ENCODE measurements at places on chromosomes 11 and 22. TPM values are rescaled to one million over a fixed set of nuclear protein-coding genes. Genes with fewer than 3 reads are reported as not detected.

MAPK8IP2 gene
- 0.18 TPM for total RNA-seq

- DNase-seq, result no peak
Measured at GRCh38 chr22:49297871-49298721, 529.6 kb downstream of the BRD1 start.

DNA sequence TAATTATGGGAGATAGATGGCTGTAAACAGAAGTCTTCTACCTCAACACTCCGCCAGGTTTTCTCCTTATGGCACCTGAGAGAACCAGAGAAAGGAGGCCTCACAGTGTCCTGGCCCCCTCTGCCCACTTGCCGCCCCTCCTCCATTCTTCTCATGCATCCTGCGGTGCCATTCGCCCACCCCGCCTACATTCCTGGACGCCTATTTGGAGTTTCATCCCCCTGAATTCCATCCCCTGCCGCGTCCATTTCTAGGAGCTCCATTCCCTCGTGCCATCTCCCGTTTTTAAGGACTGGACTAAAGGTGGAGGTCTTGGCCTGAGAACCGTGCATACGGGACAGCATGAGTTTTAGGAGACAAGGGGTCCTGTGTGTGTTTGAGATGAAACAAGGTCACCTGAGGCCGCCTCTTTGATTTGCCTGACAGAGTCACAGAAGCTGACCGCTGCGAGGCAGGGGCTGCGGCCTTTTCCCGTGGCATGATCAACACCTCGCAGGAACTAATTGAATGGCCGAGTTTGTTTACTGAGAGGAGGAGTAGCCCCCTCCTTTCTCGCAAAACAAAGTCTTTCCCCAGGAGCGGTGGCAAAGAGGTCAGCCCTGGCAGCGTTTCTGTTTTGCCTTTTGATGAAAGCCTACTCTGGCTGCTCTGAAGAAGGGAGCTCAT, 246.2 kb downstream of the ST3GAL4 start:
- no peak for DNase-seq

- no peak for DNase-seq
Measured at GRCh38 chr22:38724926-38725571, 19.3 kb downstream of the GTPBP1 start.

DNA sequence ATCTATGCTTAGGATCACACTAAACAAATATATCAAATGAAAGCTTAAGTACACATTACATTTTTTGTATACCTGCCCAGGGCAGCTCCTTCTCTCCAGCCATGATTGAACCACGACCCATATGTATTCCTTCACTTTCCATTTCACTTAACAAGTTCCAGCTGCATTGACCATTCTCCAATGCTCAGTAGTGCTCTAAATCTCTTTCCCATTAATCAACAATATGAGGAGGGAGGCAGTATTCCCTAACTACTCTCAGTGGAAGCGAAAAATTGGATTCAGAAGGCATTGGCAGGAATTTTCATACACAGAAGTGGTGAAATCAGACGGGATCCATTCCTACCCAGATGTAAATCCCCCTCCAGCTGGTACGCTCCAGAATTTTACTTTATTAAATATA, 372.0 kb upstream of the LUZP2 start:
- DNase-seq, result no peak

KCNJ4 gene
- not detected for total RNA-seq

DNA sequence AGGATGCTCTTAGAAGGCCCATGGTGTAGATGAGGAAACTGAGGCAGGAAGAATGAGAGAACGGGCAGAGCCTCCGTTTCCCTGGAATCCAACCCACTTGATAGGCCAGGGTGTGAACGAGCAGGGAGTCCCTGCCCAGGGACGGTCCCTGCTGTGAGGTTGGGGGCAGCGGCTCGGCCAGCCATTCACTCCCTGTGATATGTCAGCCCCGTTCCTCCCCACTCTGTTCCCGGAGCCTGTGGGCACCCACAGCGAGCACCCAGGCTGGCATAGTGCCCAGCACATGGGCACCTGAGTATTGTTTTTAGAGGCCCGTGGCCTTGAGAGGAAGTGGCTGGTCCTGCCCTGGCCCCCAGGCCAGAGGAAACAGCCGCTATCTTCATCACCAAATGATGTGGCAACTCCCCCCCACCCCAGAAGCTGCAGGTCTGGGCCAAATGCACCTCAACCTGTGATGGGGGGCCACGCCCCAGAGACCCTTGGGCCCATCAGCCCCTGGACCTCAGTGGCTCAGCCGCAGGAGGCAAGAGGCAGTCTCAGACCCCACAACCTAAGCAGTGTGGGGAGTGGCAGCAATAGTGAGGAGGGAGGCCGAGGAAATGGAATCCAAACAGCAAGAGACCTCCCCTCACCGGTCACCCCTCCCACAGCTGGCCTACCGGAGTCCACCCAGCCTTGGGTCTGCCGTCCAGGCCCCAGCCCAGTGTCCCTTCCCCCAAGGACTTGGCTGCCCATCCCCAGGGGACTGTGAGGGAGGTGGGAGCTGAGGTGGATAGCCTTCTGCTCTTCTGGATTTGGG, 2.1 kb downstream of the ALDH3B1 start:
- DNase-seq, result no peak

DNA sequence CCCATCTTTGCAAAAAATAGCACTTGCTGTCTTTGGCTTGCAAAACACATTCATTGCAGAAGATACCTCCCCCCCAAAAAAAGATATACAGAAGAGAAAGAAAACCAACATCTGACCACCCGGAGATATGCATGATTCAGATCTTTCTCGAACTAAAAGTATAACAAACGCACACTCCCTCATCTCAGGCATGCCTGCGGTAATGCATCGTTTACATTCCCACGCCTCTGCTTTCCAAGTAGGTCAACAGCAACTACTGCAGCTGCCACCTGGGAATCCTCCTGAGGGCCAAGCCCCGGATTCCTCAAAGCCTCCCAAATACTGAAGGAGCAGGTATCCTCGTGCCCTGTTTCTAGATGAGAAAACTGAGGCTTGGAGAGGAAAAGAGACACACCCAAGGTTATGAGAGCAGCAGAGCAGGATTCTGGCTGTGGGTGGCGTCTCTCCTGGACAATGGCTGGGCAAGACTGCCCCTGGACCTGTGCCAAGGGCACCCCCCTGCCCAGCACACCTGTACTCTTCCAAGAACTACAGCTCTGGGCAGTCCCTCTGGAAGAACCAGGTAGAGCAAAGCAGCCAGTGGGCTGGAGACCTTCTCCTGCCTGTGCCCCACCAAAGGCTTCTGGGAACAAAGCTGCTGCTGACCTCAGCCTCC, 38.1 kb downstream of the NUP50 start:
- no peak for DNase-seq

DNA sequence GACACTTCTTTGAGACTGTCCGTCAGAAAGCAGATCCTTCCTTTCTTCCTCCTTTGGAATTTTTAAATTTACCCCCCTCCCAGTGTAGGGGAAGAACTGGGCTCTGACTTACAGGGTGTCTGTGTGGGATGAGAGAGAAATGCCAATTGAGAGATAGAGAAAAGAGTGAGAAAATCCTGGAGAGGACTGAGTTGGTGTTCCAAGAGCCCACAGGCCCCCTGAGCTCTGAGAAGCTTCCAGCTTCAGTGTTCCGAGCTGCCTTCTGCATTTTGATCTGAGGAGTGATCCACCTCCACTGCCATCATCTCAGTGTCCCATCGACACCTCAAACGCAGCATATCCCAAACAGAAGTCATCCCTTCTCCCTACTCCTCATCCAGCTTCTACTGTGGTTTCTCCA, 70.7 kb upstream of the GRK3 start:
- DNase-seq, result no peak

DNA sequence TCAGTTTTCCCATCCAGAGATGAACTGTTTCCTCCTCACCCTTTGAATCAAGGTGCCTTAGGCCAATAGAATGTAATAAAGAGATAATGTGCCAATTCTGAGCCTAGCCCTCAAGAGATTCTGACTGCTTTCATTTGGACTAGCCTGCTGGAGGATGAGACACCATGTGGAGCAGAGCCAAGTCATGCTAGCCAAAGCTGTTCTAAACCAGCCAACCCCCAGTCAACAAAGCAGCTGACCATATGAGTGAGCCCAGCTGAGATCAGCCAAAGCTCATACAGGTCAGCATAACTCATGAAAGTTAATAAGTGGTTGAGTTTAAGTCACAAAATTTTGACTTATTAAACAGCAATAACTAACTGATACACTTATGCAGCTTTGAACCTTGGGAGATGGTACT, 66.7 kb upstream of the DBX1 start:
- DNase-seq, result no peak

KCNA4 gene
- not detected for total RNA-seq

DNA sequence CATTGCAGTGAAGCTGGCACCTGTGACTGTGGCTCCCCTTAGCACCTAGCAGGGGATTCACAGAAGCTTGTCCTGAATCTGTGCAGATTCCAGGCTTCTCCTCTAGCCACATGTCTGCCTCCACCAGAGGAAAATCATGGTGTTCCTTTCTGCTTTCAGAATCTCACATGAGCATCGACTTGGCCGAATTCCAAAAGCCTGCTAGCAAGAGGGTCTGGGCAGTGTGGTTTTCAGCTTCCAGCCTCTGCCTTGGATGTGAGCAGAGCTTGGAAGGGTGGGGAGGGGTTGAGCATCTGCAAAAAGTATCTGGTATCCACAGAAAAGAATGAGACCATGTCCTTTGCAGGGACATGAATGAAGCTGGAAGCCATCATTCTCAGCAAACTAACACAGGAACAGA, 911.1 kb downstream of the TBC1D22A start:
- DNase-seq, result no peak

GRCh38 chr11:68276861-68277260, 5.1 kb upstream of the C11orf24 start:
- DNase-seq, result no peak

CYP2D6 gene
- 3.9 TPM for total RNA-seq

- no peak for DNase-seq
Measured at GRCh38 chr11:20080032-20080685, 80.1 kb downstream of the DBX1 start.

TBRG1 gene
- total RNA-seq, result 62.9 TPM

- DNase-seq, result no peak
Measured at GRCh38 chr11:94150704-94151685, 22.4 kb downstream of the PANX1 start.

DNA sequence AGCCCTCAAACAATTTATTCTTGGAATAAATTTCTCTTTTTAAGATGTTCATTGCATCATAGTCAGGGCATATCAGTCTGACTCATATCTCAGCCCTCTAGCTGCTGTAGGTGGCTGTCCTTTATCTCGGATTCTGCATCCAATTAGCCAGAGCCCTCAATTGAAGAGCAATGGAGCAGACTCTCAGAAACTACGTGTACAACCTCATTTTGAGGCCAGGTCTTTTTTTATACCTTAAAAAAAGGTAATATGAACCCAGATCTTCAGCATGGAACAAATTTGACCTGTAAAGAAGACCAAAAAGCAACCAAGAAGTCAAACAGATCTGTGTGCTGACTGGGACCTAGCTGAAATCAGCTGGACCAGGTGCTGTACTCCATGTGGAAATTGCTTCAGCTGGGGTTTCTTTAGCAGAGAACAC, 8.7 kb downstream of the OR52A5 start:
- DNase-seq, result no peak

TMPRSS13 gene
- total RNA-seq, result 1.8 TPM

DNA sequence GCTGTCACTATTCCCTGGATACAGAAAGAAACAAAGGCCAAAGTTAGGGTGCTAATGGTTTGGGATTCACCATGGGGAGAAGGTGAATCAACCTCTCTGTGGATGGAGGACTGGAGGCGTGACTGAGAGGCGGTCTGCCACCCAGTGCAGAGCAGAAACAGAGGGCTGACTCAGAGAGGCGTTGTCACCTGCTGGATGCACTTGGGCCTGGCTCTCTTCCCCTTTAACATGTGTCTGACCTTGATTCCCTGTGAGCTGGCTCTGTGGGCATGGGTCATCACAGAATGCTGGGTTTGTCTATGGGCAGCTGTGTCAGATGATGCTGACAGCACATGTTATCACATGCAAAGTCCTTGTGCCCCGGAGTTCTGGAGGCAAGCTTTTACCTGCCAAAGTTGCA, 75.9 kb downstream of the LDLRAD3 start:
- DNase-seq, result no peak

OR10A2 gene
- 0.05 TPM for total RNA-seq

DNA sequence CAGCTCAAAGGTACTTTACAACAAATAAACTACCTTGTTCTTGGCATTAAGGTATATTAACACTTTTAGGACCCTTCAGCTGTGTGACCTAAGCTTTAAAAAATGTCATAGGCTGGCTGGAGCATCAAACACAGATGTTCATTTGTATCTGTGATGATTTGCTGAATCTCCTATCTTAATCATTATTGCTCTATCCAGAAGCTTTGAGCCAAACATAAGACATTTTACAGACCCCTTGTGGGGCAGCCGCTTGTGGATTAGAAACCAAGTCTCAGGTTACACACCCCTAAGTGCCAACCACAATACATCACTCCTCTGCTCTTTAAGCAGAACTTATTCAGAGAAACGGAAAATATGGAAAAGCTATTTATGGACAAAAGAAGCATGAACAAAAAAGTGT, 394.2 kb upstream of the CCDC90B start:
- DNase-seq, result no peak

CARD18 gene
- total RNA-seq, result not detected

GRCh38 chr22:46746620-46747019, 8.6 kb upstream of the CERK start:
- no peak for DNase-seq

IPO7 gene
- total RNA-seq, result 62.3 TPM

IFITM10 gene
- total RNA-seq, result 6.5 TPM

- DNase-seq, result no peak
Measured at GRCh38 chr11:112227471-112227870, 1.2 kb downstream of the PTS start.
